ENCODE measurements at places on chromosomes 3 and 15.

- no peak for DNase-seq
These were observed 42.2 kb downstream of the SV2B start for GRCh38 chr15:91142106-91142744.

GRCh38 chr15:75606711-75607699, 18.5 kb downstream of the SNUPN start:
- DNase-seq: no peak

DNA sequence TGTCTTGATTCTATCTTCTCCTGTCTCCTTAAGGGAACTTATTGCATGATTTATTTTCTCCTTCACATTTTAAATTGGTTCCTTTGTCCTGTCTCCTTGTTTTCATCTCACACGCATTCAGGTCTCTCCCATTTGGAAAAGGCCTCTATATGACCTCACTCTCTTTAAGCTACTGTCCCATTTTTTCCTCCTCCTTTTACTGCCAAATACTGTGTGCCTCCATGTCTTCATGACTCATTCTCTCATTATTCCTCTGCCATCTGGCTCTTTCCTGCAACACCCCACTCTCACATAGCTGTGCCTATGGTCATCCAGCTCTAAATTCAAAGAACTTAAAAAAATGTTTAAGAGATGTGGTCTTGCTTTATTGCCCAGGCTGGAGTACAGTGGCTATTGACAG, 48.0 kb downstream of the TYRO3 start:
- DNase-seq: no peak

DNA sequence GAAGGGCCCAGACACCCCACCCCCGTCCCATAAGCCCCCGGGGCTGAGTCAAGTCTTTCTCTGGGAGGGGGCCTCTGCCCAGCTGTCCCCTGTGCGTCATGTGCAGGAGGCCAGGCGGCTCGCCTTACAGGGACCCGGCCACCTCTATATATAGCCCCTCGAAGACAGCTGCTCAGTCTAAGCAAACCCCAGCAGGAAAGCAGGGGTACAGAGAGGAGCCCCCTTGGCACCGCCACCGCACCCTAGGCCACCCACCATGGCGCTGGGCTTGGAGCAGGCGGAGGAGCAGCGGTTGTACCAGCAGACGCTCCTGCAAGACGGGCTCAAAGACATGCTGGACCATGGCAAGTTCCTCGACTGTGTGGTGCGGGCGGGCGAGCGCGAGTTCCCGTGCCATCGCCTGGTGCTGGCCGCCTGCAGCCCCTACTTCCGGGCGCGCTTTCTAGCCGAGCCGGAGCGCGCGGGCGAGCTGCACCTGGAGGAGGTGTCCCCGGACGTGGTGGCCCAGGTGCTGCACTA, at the start of gene KLHL40:
KLHL40 (plus strand) TSS at position 175 of the 519 bp plus-strand sequence; CDS start at position 257, 82 bp downstream.
- no peak for DNase-seq

- DNase-seq: no peak
These were observed 328.2 kb downstream of the SHQ1 start for GRCh38 chr3:72519946-72520604.

- DNase-seq: no peak
These were observed 713.3 kb upstream of the GBE1 start for GRCh38 chr3:82474711-82475110.

GRCh38 chr3:122984007-122984406, 43.6 kb downstream of the SEMA5B start:
- no peak for DNase-seq

GRCh38 chr3:196736670-196737374, 2.8 kb upstream of the PAK2 start:
- DNase-seq: no peak

DNA sequence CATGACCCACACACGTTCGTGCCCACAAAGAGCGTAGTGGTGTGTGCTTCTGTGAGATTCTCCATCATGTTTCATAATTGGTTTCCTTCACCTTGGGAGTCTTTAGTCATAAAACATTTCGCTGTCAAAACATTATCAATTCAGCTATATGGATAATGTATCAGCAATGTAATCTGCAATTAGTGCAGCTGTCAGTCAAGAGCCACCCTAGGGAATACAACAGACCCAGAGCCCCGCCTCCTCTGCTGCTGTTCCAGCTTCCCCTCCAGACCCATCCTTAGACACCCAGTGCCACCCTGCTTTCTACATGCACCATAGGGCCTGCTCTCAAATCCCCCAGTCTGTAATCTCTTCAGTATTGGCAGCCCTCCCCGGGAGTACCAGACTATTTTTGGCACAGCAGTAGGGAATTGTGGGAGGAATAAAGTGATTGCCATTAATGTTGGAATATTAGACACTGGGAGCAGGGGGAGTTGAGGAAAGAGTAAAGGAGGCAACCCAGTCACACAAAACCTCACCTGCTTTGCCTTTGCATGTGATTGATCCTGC, 31.5 kb upstream of the C3orf80 start:
- DNase-seq: no peak

- no peak for DNase-seq
These were observed 4.2 kb downstream of the RARB start for GRCh38 chr3:25432176-25432720.

DNA sequence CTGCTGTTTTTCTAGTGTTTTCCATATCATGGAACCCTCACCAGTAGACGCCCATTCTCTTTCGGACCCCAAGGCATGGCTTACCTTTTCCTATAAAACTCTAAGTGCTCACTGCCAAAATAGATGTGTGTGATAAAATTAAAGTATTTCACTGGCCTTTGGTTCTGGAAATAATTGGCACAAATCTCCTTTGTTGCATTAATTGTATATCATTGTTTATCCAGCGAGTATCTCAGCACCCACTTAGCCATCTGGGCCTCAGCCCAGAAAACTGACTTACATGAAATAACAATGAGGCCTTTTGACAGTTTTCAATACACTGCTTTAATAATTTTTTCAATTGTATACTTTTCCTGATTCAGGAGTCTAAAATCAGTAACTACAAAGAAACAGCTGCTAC, 105.1 kb downstream of the MECOM start:
- no peak for DNase-seq

DNA sequence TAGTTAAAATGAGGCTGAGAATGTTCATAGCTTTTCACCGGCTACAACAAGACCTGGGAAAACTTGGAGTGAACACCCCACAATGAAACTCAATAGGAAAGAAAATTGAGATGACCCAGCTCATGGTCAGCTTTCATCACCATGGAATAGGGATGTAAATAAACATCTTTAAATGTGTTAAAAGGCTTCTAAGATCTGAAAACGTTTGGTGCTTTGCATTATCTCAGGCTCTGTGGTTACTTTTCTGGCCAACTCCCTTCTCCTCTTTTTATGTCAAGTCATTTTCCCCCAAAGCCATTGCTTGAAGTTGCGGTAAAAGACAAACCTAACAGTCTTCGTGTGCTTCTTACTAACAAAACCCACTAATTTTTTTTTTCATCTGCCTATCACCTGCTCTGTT, 195.8 kb downstream of the MECOM start:
- DNase-seq: no peak

DNA sequence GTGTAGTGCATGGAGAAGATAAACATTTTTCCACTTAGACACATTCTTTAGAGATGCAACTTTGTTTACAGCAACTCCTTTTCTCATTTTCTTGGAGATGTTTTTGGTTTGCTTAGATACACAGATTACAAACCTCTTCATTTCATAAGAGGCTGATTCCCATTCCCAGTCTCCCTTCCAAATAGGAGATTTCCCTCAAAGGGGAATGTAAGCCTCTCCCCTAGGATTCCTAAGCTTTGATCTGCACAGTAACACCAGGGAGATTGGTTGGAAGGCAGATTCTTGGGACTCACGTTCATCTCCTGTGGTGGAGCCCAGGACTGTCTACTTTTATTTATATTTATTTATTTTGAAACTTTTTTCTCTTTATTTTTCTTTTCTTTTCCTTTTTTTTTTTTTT, 63.2 kb downstream of the MCTP2 start:
- no peak for DNase-seq

DNA sequence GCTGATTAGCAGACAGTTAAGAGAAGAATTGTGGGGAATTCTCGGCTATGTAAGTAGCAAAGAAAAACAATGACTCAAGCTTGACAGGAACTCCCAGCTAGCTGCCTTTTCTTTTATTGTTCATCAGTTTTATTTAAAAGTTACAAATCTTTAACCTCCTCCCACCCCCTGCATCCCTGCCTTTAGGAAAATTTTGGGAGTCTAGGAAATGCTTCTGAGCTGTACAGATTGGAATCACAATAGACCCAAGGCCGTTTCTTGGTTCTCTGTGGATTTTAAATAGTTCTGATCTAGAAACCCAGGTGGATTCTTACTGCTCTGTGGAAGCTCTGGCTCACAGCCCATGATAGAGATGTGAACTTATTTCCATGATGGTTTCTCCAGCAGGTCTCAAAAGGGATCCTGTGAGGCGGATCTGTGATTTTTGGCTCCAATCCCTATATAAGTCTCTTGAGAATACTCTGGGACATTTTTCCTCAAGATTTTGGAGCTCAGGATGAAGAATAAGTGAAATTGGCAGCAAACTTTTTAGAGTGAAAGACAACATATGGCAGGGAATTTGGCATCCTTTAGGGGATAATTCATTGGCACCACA, 312.3 kb downstream of the EPHA3 start:
- DNase-seq: no peak

- DNase-seq: no peak
These were observed 44.4 kb downstream of the TIPARP start for GRCh38 chr3:156718622-156719306.

GRCh38 chr3:31472479-31473390, 60.0 kb upstream of the STT3B start:
- no peak for DNase-seq

GRCh38 chr15:76223521-76223920, 87.7 kb downstream of the ETFA start:
- DNase-seq: no peak

- DNase-seq: no peak
These were observed 590.6 kb downstream of the MAGI1 start for GRCh38 chr3:65448120-65448519.

DNA sequence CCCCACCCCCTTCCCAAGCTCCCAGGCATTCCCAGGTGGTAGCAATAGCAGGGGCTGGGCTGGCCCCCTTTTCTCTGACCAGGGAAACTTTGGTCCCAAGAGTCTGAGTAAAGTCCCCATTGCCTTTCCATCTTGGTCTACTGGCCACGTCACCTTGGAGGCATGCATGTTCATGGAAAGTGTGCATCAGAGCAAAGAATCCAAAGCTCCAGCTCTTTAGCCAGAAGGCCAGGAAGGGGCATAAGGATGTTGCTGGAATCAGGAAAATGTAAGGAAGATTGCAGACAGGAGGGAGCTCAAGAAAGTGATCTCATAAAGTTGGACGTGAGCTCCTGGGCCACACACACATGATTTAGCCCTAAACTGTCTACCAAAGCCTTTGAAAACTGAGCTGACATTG, 63.6 kb downstream of the KBTBD12 start:
- DNase-seq: no peak

- DNase-seq: no peak
These were observed 26.6 kb upstream of the B3GNT5 start for GRCh38 chr3:183226333-183226890.

DNA sequence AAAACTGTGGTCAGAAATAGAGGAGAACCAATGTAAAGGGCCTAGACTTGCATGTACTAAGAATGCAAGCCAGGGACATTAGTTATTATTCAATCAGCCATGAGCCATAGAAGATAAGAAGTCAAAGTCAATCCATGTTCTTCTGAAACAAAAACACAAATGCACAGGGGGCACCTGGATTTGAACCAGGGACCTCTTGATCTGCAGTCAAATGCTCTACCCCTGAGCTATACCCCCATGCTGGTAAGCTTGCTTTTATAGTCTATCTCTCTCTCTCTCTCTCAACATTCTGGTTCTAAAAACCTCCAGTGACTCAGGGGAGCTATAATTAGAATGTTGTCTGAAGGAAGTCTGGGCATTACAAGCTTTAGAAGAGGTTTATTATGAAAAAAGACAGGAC, 85.6 kb upstream of the ACP3 start:
- no peak for DNase-seq

DNA sequence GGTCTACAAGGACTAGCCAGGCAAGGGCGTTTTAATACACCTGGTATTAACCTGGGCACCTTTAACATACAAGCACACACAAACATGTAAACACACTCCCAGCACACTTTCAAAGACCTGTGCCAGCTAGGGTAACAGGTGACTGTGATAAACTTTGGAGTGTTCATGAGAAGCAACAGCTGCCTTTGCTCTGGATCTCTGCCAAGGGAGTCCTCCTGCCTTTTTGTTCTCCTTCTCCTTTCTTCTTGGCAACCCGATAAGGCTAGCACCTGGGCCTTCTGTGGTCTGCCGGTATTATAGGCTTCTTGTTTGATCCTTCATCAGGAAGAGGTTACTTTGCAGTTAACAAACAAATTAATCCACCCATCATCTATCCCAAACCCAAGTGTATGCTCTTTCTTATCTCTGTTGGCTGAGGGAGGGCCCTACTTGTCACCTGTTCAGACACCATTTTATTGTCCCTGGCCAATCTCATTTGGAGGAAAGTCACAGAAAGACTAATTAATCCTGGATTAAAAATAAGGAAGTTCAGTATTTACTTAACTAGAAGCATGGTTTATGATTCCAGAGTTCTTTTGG, at the start of gene RETNLB:
RETNLB (minus strand) TSS at position 7 of the 579 bp plus-strand sequence. CDS start 225 bp downstream, outside the sequence.
- DNase-seq: no peak

- DNase-seq: no peak
These were observed 326.8 kb downstream of the TUSC7 start for GRCh38 chr3:117036259-117036799.

DNA sequence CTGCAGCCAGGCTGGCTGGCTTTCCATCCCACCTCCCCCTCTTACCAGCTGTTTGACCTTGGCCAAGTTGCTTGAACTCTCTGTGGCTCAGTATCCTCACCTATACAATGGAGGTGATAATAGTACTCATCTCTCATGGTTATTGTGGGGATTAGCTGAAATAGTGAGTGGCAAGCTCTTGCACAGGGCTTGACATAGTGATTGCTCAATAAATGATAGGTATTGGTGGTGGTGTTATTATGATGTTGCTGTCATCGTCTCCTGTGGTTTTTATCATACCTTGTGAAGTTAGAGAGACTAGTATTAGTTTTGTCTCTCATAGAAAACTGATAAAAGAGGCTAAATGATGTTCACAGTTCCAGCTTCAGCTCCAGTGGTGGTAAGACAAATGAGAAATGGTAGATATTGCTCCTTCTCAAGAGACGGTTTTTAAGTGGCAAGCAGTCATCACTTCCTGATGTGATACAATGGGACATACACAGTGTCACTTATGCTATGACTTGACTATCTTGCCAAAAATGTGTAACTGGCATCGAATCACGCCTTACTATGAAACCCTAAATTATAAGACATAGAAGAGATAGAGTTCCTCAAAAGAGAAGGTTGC, 12.1 kb upstream of the UBE2E1 start:
- no peak for DNase-seq

- no peak for DNase-seq
These were observed 66.5 kb upstream of the SH3GL3 start for GRCh38 chr15:83380682-83381081.

- DNase-seq: no peak
These were observed 104.9 kb upstream of the RPL32 start for GRCh38 chr3:12946251-12946648.
